ENCODE measurements at places on chromosomes 4 and X.

GRCh38 chrX:19747652-19748610 lies 139.5 kb downstream of the SH3KBP1 start:
- DNase-seq: no peak

- no peak for DNase-seq
Observed at GRCh38 chr4:213971-214370, 89.7 kb downstream of the ZNF718 start.

GRCh38 chr4:36712013-36712412 lies 430.6 kb downstream of the DTHD1 start:
- no peak for DNase-seq

GRCh38 chr4:101118617-101119016 lies 228.7 kb downstream of the PPP3CA start:
- no peak for DNase-seq

GRCh38 chr4:7194251-7195140 lies 2.2 kb downstream of the SORCS2 start:
- DNase-seq: no peak

DNA sequence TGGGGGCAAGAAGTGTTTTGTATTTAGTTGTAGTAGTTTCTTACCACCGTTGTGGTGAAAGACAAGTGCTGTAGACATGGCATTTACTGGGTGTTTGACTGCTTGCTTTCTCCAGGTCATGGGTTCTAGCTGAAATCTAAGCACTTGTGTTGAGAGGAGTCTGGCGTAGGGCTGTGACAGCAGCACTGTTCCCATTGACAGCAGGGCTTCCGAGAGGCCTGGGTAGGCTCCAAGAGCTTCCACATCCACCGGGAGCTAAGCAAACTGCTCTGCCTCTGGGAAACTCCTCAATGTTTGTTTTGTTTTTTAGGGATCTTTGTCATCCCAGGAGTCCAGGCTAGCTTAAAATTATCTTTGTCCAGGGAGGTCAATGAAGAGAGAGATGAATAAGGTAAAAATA lies 44.3 kb downstream of the BMPR1B start:
- DNase-seq: no peak

GRCh38 chrX:117977526-117977925 lies 139.1 kb downstream of the KLHL13 start:
- DNase-seq: no peak

- no peak for DNase-seq
Observed at GRCh38 chrX:64570204-64570603, 175.0 kb upstream of the MTMR8 start.

- DNase-seq: no peak
Observed at GRCh38 chrX:111133389-111133788, 37.4 kb downstream of the PAK3 start.
